Stimulated activated CD8-positive, alpha-beta memory T cell treated with anti-CD3 and anti-CD28 coated beads, Interleukin-4, amount 100 ng/mL, for 1 hour (primary cell): ENCODE measurements at places on chromosomes 13 and 19.

GRCh38 chr19:901216-902092 is 8.2 kb downstream of the RNU6-9 start:
- DNase-seq, result no peak

DNA sequence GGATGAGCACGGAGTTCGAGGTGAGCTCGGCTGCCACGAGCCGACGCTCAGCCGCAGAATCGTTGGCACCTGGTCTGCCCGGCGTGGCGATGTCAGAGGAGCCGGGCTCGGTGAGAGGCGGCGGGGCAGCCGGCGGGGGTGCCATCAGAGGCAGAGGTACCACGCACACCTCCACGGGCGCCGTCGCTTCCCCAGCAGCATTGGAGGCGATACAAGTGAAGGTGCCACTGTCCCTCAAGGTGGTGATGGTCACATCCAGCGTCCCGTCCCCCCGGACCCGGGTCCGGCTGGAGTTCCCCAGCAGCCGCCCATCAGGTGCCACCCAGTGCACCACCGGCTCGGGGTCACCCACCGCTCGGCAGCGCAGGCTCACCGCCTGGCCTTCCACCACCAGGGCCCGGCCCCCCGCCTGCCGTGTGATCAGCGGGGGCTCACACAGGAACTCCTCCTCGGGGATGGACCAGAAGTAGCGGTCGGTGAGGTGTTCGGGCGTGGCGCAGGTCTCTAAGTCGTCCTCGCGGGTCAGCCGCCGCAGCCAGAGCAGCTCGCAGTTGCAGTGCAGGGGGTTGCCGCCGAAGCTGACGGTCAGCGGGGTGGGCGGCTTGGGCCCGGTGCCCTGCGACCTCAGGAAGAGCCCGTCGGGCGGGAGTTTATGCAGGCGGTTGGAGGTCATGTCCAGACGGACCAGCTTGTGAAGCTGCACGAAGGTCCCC is 6.5 kb downstream of the LRFN1 start:
- DNase-seq, result no peak

DNA sequence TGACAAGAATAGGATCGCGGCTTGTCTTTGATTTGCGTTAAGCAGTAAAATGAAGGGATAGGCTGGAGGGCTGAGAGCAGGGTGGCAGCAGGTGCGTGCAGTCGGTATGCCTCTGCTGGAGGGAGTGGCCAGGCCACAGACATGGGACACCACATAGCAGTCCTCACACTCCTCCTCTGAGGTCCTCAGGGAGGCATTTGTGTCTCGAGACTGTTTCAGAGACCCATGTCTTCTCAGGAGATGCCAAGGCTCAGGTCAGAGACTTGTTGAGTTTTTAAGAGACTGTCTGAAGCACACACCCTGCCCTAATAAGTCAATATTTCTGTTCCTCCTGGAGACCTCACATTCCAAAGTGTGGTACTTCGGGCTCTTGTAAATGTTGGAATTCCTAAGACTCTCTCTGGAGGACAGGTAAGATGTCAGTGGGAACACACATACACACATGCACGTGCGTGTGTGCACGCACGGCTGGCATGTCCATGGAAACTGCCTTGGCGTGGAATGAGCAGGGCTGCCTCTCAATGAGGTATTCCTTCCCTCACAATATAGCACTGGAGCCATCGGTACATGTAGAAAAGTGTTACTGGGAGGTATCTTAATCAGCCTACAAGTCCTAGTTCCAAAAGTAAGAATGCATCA is 46.4 kb downstream of the COL4A2 start:
- no peak for DNase-seq

DNA sequence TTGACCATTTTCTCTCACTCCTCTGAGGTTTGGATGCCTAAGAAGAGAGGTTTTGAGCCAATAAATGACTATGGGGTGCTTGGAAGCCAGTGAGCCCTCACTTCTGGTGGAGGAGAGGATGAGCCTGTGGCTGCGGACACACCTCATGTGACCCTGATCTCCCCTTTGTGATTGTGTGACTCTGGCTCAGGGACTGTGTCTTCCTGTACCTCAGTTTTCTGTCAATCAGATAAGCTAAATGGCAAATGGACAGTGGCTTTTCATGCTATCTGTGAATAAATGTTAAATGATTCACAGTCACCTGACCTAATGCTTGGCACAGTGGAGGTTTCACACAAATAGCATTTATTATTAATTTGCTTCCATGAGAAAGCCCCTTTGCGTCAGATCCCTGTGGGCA is 2.7 kb downstream of the PSG8 start:
- no peak for DNase-seq

DNA sequence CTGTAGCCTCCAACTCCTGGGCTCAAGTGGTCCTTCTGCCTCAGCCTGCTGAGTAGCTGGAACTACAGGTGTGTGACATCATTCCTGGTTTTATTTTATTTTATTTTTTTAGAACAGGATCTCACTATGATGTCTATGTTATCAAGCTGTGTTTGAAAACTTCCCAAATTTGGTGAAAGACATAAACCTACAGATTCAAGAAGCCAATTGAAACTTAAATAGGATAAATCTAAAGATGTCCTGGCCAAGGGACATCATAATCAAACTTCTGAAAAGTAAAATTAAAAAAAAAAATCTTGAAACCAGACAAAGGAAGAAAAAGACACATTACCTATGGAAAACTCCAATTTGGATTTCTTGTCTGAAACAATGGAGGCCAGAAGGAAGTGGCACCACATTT is 23.1 kb upstream of the PDX1 start:
- no peak for DNase-seq
